ENCODE measurements at places on chromosomes 1 and 21.

DNA sequence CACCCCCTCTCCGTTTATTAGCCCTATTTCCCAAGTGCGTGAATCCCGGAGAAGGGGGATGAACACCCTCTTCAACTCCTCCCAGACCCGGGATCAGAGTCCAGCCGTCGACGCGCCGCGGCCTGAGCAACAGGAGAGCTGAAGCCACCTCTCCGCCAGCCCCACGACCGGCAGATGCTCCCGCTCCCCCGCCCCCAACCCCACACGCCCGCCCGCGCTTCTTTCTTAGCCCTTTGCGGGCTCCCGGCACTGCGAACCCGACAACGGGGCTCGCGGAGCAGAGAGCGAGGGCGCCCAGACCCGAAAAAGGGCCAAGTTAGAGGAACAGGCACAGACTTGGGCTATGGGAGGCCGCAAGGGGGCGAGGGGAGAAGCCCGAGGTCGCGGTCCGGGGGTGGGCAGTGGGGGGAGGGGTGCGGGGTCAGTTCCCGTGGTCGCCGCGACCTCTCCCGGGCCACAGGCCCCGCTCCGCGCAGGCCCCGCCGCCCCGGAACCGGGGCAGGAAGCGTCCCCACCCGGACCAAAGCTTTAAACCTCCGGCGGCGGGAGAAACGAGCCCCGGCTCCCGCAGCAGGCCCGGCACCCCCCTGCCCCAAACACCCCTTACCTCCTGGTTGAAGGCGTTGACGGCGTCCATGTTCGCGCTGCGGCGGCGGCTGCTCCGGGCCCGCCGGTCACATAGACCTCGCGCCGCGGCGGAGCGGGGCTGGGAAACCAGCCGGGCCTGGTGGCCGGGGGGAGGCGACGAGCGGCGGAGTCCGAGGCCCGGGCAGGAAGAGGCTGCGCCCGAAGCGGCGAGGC, 662 bp downstream of the SCAF4 start:
- peak; percentile 78 for DNase-seq

GRCh38 chr1:198558402-198558801, 17.9 kb upstream of the ATP6V1G3 start:
- no peak for DNase-seq

- peak; percentile 88 for DNase-seq
Observed at GRCh38 chr1:10694633-10695627, 101.5 kb downstream of the CASZ1 start.

DNA sequence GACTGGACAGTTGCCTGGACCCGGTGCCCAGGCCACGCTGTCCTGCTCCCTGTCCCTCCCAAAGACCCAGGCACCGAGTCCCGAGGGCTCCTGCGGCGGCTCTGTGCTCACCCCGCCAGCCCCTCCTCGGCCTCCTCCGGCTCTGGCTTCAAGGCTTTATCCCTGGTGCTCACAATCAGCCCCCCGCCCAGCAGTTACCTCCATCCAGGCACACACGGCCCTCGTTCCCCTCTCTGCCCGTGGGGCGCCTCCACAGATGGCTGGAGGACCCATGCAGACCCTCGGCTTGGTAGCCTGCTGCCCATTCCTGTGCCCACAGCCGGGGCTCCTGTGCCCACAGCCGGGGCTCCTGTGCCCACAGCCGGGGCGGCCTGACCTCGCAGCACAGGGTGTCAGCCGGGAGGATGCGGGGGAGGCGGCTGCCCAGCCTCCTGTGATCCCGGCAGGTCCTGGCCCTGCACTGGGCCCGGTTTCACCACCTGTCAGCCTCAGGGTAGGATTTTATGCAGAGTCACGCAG, 52.3 kb upstream of the COL18A1 start:
- no peak for DNase-seq

GRCh38 chr21:35921471-35921870, 138.9 kb downstream of the SETD4 start:
- DNase-seq, result no peak

GRCh38 chr1:56780826-56781225, 38.4 kb downstream of the FYB2 start:
- DNase-seq, result no peak

DNA sequence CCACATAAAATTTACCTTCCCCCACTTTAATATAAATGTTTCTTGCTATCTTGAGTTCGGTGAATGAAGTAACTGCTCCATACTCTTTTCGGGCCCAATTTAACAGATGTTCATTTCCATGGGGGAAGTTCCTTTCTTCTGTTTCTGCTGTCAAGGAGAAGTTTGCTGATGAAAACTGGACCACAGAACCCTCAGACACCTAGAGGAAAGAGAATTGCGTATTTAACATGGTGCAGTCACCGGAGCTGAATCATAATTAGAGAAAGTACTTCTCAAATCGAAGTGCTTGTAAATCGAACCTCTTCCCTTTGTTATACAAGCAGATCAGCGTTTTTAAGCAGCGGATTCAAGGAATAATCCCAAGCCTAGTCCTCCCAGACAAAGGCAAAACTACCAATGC, 151.2 kb downstream of the TGFBR3 start:
- no peak for DNase-seq

DNA sequence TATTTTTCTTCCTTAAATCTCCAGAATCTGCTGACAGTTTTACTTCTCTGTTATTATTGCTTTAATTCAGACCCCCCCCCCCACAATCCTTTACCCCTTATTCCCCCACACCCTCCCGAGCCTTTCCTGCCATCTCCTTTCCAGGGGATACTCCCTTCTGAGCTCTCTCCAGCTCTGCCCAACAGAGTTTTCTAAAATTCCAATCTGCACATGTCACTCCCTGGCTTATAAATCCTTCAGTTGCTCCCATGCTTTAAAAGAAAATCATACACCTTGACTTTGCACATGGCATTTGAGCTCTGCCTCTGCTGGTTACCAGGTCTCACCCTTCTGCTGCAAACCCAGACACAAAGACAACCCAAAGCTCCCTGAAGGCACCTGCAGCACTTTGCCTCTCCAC, 11.7 kb upstream of the EPS8L3 start:
- no peak for DNase-seq

DNA sequence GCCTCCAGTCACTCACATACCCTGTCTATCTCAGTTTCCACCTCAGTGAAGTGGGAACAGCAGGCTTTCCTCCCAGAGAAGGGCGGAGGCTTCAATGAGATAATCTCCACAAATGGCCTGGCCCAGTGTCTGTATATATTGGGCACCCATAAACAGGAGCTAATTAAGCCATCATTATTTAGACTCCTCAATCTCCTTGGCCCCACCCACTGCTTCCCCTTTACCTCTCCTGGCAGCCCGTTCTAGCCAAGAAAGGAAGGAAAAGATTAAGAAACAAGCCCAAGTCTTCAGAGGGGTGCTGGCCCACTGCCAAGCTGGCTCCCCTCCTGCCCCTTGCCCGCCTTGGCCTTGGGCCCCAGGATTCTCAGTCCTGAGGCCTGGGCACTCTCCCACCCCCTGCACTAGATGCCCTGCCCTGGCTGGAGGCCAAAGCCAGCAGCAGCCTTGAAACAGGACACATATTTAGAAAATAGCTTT, 15.9 kb upstream of the EPB41 start:
- DNase-seq, result no peak

- DNase-seq, result peak; percentile 91
Observed at GRCh38 chr1:227170361-227171166, 147.7 kb downstream of the CDC42BPA start.

DNA sequence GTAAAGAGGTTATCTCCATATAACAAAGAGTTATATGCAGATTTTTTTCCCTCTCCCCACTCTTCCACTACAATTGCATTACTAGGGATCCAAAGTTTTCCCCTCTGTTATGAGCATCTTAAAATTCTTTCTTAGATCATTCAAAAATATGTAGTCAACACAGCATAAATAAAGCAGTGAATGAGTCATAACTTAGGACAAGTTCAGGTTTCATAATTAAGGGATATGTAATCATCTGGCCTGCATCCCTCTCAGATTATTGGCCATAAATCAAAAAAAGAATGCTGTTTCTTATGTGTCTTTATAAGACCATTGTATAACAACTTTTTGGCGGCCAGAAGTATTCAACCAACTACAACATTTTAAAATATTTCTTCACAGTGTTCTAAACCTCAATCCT, 1526.1 kb downstream of the KCNT2 start:
- DNase-seq, result no peak

GRCh38 chr1:5885471-5886139, 106.6 kb downstream of the NPHP4 start:
- DNase-seq, result peak; percentile 40

- no peak for DNase-seq
Observed at GRCh38 chr21:20270365-20271055, 727.7 kb upstream of the NCAM2 start.

GRCh38 chr1:247411621-247412327, 4.2 kb upstream of the NLRP3 start:
- DNase-seq, result no peak

Measured in erythroblast (primary cell).